ENCODE measurements at places on chromosomes 3 and 15.

GRCh38 chr3:151630035-151630434 lies 103.7 kb upstream of the AADACL2 start:
- no peak for DNase-seq

GRCh38 chr3:46395766-46396530 lies 10.9 kb downstream of the CCR5AS start:
- no peak for DNase-seq

GRCh38 chr15:67188551-67189218 lies 65.8 kb downstream of the AAGAB start:
- DNase-seq: no peak

DNA sequence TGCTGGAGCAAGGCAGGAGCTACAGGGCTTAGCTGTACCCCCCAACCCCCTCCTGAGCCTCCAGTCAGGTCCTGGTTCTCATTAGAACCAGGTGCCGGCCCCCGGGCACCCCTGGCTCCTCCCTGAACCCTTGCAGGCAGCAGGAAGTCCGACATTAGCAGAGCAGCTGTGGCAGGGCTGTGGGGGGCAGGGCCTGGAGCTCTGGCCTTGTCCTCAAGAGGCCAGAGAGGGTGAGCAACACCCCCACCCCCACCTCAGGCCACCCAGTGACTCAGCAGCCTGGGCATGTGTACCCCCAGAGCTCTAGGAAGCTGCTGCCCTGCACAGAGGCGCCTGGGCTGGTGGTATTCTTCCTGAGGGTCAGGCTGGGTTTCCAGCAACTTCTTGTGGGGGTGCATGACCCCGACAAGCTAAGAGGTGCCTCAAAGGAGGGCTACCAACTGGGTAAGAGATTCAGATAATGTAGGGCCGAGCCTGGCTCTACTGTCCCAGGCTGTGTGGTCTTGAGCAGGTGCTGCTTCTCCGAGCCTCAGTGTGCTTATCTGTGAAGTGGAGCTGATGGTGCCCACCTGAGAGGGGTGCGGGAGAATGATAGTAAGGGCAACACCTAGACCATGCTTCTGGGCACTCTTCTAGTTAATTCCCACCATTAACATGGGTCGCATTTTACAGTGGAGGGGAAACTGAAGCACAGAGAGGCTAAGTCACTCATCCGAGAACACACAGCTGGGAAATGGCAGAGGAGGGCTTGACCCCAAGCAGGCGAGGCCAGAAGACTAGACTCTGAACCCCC lies 16.0 kb downstream of the H1-8 start:
- no peak for DNase-seq

- DNase-seq: no peak
Measured at GRCh38 chr3:72633121-72633520, 215.1 kb downstream of the SHQ1 start.

- no peak for DNase-seq
Measured at GRCh38 chr3:191280111-191280510, 49.1 kb upstream of the CCDC50 start.

DNA sequence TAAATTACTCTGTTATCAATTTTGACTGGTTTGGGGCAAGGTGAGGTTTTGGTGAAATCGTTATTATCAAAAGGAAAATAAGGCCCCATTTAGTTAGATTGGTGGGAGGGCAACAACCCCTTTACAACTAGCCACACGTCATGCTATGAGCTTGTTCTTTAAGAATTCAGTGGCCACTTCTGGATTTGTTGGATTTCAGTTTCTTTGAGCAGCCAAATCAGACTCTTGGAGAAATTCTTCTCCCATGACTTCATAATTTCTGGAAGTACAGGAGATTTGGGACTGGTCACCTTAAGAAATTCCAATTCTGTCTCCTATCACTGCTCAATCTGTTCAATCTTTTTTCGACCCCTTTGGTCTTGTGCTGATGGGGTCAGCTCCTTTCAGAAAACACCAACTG lies 14.8 kb upstream of the WNT5A start:
- no peak for DNase-seq

DNA sequence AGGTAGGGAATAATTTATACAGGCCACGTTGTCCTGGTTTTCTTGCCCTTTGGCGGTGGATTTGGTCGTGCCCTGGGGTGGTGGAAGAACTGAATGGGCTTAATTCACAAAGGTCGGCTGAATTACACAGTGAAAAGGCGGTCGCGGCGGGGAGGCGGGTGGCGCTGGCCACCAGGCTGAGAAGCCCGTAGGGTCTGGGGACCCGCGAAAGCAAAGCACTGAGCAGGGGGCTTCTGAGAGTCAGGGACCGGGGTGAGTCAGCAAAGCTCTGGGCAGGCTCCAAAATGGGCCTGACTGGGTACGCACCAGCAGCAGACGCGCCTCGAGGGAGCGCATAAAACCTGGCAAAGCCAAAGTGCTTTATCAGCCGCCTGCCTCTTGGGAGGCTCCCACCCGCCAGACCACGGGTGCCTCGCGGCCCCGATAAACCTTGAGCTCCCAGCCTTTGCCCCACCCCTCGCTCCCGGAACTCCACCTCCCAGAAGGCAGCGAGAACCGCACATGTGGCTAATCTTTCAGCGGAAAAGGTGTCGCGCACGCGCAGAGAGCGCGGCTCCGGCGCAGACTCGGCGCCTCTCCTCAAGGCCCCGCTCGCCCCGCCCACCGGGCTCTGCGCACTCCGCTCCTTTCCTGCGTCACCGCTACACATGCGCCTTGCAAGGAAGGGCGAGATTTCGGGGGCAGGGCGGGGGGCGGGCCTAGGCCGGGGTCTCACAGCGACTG lies 377 bp upstream of the ABCF3 start:
- DNase-seq: peak; percentile 98

- DNase-seq: no peak
Measured at GRCh38 chr15:101805605-101806345, 2.5 kb downstream of the OR4F6 start.
